ENCODE measurements at places on chromosomes 3 and 15. TPM values are rescaled to one million over a fixed set of nuclear protein-coding genes. Genes with fewer than 3 reads are reported as not detected.

Gene OXTR
- 115 TPM for total RNA-seq

Gene HCLS1
- 0.24 TPM for total RNA-seq

Gene PCOLCE2
- total RNA-seq: 6.7 TPM

Gene PTPRG
- total RNA-seq: 5.6 TPM

Gene MYL3
- total RNA-seq: 0.57 TPM

Gene TMCO5A
- not detected for total RNA-seq

Gene CILP
- not detected for total RNA-seq

Gene FMN1
- total RNA-seq: 0.36 TPM

DNA sequence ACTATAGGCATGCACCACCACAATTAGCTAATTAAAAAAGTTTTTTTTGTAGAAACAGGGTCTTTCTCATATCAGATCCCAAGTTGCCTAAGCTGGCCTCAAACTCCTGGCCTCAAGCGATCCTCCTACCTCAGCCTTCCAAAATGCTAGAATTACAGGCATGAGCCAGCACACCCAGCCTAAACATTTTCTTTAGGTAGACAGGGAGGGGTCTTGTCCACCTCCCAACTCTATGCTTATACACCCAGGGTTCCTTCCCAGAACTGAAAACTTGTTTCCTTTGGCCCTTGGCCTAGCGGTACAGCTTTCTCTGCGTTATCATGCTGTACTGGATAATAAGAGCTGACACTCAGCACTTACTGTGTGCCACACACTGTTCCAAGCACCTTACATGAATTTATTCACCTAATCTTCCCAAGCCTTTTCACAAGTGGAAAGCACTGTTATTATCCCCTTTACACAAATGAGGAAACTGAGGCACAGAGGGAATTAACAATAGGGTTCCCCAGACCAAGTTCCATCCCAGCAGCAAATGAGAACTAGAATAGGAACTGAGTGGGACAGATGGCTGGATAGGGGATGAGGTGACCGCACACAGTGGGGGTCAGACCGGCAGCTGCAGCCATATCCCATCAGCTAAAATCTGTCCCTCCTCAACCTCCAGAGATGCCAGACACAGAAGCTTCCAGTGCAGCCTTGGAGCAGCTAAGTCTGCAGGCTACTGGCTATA, 150.8 kb downstream of the MEGF11 start:
- DNase-seq: no peak

DNA sequence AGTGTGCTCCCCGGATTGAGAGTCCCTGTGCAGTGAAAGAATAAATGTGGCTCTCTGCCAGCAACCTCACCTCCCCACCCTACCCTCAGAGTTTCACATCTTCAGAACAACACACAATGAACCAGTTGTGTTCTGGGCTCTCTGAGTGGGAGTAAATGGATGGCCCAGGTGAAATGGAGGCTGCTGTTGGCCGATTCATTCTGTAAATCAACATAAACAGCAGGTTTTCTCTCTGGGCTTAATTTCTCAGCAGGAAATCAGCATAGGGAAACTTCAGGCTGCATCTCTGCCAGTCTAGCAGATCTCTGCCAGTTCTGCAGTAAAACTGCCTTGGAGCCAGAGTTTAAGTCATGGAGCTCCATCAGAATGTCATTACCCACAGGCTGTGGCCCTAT, 54.6 kb upstream of the FURIN start:
- no peak for DNase-seq

DNA sequence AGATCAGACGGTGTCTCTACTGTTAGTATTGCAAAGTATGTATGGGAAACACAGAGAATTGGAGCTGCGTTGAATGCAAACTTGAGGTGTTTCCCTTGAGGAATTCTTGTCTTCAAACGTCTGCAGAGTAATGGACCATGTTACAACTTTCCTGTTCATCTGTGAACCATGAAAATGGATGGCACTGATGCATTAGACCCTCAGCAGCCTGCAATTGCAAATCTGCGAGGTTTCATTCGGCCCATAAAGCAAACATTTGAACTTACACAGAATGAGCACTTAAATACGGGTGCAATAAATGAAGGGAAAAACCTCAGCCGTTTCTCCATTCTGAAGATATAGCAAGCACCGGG, 49.7 kb downstream of the LRRN1 start:
- no peak for DNase-seq

- DNase-seq: no peak
Observed at GRCh38 chr15:45401665-45402161, 23.4 kb upstream of the GATM start.

GRCh38 chr3:61463191-61463590, 98.2 kb upstream of the PTPRG start:
- DNase-seq: no peak

GRCh38 chr3:133880886-133881455, 14.7 kb downstream of the RAB6B start:
- no peak for DNase-seq

- no peak for DNase-seq
Observed at GRCh38 chr15:62407216-62407615, 242.1 kb upstream of the C2CD4B start.

- DNase-seq: no peak
Observed at GRCh38 chr15:70242951-70243685, 145.4 kb upstream of the TLE3 start.

- DNase-seq: no peak
Observed at GRCh38 chr15:27210176-27210575, 239.2 kb downstream of the GABRG3 start.
